ENCODE measurements at places on chromosomes 4 and X.

- no peak for DNase-seq
Measured at GRCh38 chrX:72348247-72348979, 42.7 kb upstream of the CITED1 start.

- no peak for DNase-seq
Measured at GRCh38 chr4:81454499-81454898, 17.2 kb downstream of the RASGEF1B start.

DNA sequence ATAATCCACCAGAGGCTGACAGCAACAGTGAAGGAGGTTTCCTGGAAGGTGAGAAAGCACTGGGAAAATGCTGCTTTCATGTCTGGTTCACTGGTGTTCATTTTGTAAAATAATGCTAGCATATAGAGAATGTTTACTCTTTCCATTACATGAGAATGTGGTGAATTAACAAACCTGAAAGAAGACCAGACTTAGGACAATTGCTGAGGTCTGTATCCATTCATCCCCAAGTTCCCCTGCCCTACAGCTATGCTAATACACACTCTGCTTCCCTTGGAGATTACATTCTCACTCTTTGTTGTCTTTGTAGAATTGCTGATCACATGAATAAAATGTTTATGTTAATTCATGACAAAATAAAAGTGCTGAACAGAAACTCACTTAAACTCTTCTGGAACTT lies 99.5 kb downstream of the ARHGAP6 start:
- DNase-seq: no peak

GRCh38 chrX:39679497-39680157 lies 418.1 kb downstream of the BCOR start:
- DNase-seq: no peak

GRCh38 chr4:90095000-90095399 lies 32.2 kb upstream of the CCSER1 start:
- DNase-seq: no peak

DNA sequence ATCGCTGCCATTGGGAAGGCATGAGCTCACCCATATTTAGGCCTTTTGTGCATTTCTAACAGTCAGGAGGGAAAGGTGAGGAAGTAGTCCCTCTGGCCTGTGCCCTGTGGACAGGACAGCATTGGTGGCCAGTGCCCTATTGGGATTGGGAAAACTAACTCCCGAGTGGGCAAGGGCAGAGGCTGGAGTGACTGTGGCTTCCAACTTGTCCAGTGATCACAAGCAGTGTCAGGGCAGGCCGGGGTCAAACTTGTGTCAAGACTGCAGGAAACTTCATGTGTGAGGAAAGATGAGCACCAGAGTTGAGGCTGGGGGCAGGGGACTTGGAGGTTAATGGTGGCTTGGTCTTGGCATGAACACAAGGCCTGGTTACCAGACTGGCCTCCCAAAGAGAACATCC lies 286.2 kb upstream of the FAM47C start:
- DNase-seq: no peak

DNA sequence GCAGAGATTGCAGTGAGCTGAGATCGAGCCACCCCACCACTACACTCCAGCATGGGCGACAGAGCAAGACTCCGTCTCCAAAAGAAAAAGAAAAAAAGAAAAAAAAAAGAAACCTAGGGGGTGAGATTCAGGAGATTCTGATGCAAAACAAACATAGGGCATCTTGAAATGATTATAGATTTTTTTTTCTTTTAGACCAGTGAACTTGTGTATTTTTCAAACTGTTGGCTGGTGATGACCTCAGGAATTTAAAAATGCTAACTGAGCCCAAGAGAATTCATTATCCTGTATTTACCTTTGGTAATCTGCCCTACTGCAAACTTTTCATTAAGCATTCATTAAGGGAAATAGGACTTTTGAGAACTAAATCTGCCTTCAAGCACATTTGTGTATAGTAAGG lies 20.6 kb downstream of the ATP10D start:
- no peak for DNase-seq

DNA sequence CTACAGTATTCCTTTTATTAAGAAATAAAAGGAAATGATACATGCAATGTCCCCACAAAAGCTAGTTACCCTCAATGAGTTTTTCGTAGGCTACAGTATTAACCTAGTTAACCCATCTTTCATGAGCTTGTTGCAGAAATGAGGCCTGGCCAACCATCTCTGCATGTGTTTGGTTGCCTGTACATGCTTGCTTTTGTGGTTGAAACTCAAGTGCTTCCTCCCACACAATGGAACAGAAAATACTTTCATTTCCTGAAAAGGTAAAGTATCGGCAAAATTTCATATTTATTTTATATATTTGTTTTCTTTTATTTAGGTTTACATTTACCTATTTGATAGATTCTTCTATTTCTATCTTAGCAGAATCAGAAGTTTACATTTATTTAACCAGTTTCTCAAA lies 214.6 kb upstream of the FAM241A start:
- no peak for DNase-seq

- no peak for DNase-seq
Measured at GRCh38 chr4:9938933-9939332, 82.4 kb downstream of the SLC2A9 start.

GRCh38 chr4:35614120-35614519 lies 630.2 kb downstream of the ARAP2 start:
- DNase-seq: no peak

GRCh38 chrX:31012509-31013025 lies 59.3 kb downstream of the FTHL17 start:
- DNase-seq: no peak

DNA sequence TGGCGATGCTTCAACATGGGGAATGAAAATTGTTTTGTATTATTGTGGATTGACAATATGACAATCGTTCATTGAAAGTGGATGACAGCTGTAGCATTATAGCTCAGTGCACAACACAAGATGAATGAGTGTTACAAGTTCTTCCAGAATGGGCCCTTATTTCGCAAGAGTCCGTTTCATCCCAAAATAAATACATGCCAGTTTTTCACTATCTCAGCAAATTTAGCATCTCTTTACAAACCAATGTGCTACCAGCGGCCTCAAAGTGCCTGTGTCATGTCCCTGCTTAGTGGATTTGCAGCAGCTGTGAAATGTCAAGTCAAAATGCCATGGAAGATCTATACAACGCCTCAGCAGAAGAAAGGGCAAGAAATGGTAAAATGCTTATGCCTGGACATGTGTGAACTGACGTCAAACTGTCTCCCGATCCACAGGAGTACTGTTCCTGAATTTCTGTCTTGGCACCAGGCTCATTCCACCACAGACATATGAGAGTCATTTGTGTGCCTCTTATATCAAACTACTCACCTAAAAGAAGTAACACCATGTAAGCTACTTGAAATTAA lies 109.6 kb downstream of the MAML3 start:
- no peak for DNase-seq

- no peak for DNase-seq
Measured at GRCh38 chrX:73478961-73479360, 32.1 kb downstream of the CDX4 start.

DNA sequence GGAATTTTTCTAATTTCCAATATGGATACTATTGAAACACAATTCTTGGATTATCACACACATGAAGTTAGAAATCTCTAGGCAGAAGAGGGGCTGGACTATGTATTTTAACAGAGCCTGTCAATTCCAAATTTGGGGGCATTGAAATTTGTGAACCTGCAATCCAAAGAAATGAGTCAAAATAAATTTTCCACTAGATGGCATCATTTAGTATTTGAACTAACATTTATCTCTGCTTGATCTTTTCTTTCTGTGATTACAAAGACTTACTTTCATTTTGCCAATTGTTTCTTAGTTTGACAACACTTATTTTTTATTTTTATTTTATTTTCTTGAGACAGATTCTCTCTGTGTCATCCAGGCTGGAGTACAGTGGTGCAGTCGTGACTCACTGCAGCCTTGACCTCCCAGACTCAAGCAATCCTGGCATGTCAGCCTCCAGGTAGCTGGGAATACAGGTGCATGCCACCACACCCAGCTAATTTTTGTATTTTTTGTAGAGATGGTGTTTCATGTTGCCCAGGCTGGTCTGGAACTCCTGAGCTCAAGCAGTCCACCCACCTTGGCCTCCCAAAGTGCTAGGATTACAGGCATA lies 2.7 kb upstream of the PYURF start:
- no peak for DNase-seq

GRCh38 chrX:123339221-123339905 lies 155.3 kb downstream of the GRIA3 start:
- no peak for DNase-seq

GRCh38 chr4:86596807-86597206 lies 2.7 kb downstream of the PTPN13 start:
- DNase-seq: no peak

GRCh38 chr4:106767991-106768390 lies 268.1 kb downstream of the DKK2 start:
- no peak for DNase-seq

DNA sequence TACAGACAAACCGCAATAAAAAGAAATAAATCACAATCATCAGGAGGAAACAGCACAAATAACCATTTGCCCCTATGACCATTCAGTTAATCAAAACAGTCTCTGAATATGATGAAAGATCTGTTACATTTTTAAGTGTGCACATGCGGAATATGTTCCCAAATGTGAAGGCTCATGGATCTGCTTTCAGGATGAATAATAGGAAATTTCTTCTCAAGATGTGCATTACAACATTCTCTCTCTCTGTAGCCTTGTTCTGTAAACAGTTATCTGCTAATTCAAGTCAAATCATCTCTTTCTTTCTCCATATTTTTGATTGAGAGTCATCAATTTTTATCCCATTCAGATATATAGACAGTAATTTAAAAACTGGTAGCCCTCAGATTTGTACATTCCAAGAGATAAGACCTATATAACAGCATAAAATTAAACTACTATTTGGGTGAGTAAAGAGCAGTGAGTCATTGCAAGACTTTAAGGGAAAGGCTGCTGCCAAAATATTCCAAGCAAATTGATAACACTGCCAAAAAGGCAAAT lies 433.9 kb upstream of the ATOH1 start:
- DNase-seq: no peak

- no peak for DNase-seq
Measured at GRCh38 chr4:7330031-7330596, 104.6 kb downstream of the PSAPL1 start.

- no peak for DNase-seq
Measured at GRCh38 chr4:77505275-77505957, 100.2 kb upstream of the CXCL13 start.

GRCh38 chr4:145860446-145860845 lies 78.2 kb downstream of the ZNF827 start:
- no peak for DNase-seq

- no peak for DNase-seq
Measured at GRCh38 chr4:106676173-106676921, 307.8 kb upstream of the GIMD1 start.

DNA sequence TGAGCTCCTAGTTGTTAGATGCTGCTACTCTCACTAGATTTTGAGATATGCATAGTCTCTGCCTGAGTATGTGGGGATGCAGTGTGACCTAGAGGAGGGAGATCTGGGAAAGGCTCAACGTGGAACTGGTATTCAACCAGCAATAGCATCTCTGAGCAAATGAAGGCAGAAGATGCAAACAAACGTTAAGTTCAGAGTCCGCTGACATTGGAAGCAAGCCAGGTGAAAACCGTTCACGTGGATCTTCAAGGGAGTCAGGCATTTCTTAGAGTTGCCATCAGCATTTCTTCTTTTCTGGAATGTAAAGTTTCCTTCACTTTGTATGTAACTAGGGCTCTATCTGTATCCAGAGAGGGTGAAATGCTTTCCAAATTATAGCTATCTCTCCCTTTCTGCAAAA lies 59.9 kb downstream of the C4orf51 start:
- no peak for DNase-seq

DNA sequence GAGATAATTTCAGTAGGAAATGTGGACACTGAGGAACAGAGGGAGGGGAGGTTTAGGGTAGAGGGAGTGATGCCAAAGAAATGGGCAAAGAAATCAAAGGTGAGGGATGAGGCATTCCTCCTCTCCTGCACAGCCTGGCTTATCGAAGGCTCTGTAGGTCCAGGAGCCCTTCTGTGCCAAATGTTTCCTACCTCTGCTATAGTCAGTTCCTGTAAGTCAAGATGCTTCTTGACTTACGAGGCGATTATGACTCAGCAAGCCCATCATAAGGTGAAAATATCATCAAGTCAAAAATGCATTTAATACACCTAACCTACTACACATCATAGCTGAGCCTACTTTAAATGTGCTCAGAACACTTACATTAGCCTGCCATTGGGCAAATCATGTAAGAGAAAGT lies 60.0 kb upstream of the ARHGAP24 start:
- DNase-seq: no peak

DNA sequence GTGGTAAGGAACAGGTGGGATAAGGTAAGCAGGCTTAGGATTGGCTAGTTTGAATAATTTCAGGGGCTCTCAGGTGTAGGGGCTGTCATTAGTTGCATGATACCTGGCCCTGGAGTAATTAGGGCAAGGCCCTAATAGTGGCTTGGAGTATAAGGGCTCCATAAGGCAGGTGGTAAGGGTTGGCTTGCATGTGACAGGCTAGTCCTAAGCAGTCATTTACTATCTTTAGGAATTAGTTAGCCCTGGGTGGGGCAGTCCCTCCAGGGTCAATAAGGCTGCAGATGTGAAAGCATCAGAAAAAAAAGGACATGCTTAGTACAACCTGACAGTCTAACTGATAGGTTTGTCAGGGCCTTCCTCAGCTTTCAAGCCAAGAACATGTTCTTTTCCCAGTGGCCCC lies 7.8 kb upstream of the TMPRSS11D start:
- no peak for DNase-seq

DNA sequence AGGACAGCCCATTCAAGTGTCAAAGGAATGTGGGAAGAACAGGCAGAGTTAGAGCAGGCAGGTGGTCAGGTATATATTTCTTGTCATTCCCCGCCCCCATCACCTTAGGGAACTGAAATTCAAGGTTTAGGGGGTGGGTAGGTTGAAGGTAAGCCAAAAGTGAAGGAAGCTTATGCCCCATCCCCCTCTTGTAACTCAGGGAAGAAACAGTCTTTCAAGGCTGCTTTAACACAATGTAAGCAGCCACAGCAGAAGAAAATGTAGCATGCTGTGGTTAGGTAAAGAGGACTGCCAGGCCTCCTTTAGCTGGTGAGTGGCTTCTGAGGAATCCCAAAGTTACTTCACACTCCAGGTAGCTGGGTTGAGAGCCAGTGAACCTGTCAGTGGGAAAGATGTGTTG lies 122.3 kb downstream of the RS1 start:
- no peak for DNase-seq

- DNase-seq: no peak
Measured at GRCh38 chr4:125572601-125573000, 257.8 kb downstream of the FAT4 start.

- DNase-seq: no peak
Measured at GRCh38 chr4:161133586-161134276, 1030.1 kb downstream of the FSTL5 start.
